ENCODE measurements at places on chromosomes 5 and 9.

DNA sequence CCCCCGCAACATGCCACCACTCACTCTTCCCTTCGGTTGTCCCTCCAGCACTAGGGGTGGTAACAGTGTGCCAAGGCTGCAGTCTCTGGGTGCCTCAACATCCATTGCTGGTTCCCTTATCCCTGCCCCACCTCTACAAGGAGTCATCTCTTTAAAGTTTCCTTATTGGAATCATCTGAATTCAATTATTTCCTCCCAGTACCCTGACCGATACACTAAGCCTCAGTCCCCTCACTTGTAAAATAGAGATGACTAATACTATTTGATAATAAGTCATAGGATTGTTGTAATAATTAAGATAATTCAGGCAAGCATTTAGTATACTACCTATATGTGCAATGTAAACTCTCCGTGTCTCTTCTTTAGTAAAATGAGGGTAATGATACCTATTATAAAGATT is 352.5 kb downstream of the ENC1 start:
- DNase-seq, result no peak

GRCh38 chr5:50576686-50577256 is 89.7 kb upstream of the PARP8 start:
- DNase-seq, result no peak

- DNase-seq, result no peak
Observed at GRCh38 chr5:159033351-159033657, 66.4 kb downstream of the EBF1 start.

DNA sequence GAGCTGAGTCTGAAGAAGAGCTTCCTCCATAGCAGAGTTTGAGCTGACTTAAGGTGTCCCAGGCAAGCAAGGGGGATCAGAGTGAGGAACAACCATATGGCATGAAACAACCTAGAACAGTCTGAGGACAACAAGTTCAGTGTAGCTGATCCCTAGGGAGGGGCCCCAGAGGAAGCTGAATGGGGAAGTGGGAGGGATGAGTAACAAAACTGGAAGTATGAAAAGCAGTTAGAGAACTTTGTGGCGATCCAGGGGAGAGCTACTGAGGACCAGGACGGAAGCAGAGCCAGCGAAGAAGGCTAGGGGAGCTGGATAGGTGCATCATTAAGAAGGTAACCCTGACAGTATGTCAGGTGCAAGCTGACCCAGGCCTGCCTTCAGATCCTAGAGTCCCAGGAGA is 580.8 kb downstream of the BNC2 start:
- DNase-seq, result no peak

- no peak for DNase-seq
Observed at GRCh38 chr5:33457126-33457525, 16.4 kb downstream of the TARS1 start.

GRCh38 chr5:69293882-69294281 is 38.7 kb downstream of the CCDC125 start:
- no peak for DNase-seq

GRCh38 chr9:78899006-78899405 is 602.1 kb downstream of the PSAT1 start:
- DNase-seq, result no peak

Data from H54 (cell line).